Stimulated activated CD8-positive, alpha-beta memory T cell treated with anti-CD3 and anti-CD28 coated beads, Interleukin-2, amount 100 ng/mL, for 48 hours (primary cell): ENCODE measurements at places on chromosomes 12 and 14.

- peak; percentile 2 for DNase-seq
These were observed 524 bp downstream of the KMT5A start for GRCh38 chr12:123384318-123384993.

GRCh38 chr12:51752234-51752889, 96.2 kb downstream of the FIGNL2 start:
- DNase-seq = no peak

DNA sequence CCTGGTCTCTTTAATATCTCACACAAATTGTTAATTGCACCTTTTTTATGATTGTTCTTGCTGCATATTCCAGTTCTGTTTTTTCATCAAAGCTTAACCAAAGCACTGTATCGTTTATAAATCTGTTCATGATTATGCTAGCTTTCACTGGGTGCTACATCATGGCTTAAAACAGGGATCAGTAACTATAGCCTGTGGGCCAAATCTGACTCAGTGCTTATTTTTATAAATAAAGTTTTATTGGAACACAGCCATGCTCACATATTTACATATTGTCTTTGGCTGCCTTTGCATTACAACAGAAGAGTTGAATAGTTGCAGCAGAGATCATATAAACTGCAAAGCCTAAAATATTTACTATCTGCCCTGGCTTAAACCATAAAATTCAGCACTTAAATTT, 183.4 kb upstream of the NRXN3 start:
- no peak for DNase-seq

DNA sequence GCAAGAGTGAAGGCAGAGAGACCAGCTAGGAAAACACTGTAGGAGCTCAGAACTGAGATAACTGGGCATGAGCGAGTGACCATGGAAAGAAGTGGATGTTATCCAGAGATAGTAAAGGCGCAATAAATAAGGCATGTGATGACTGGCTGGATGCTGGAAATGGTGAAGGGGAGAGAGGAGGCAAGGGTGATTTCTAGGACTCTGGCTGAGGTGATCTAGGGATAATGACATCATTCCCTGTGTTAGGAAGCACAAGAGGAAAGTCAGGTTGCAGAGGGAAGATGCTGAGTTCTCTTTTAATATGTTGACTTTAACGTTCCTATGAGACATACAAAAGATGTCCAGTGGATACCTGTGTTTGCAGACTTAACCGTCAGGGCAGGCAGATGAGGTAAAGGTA, 78.7 kb downstream of the C12orf56 start:
- DNase-seq = no peak

- DNase-seq = no peak
These were observed 10.2 kb downstream of the BAG5 start for GRCh38 chr14:103552011-103552845.

DNA sequence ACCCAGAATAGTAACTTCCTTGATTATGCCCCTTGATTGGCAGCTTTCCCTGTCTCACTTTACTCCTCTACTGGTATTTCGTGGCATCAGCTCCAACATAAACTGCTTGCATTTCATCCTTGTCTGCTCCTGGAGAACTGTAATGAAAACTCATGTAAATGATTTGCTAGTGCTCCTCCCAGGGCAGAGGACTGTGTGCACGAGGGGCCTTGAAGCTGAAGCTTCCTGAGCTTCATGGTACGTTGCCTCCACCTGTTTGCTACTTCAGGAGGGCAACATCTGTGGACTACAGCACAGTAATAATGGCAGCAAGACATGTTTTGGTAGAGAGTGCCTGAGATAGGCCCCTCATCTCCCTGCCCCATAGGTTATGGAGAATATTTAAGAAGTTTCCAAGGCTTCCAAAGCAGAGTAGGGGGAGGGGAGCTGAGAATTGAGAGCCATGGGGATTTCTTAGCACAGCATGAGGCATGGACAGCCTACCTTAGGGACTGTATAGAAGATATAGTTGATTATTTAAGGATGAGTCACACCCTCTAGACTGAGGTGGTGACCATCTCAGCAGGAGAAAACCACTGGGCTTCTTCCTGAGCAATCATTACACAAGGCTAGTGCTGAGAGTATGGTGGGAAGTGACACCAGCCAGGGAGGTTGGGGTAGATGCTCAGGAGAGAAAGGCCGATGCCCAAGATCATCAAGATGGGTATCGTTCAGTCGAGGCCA, 29.5 kb downstream of the CCDC198 start:
- DNase-seq = no peak

GRCh38 chr12:62924084-62924483, 10.9 kb downstream of the PPM1H start:
- no peak for DNase-seq

GRCh38 chr12:19794116-19794515, 354.8 kb downstream of the AEBP2 start:
- DNase-seq = no peak

- DNase-seq = no peak
These were observed 35.8 kb downstream of the CCNK start for GRCh38 chr14:99516871-99517642.
